ENCODE measurements at places on chromosomes 4 and X.

DNA sequence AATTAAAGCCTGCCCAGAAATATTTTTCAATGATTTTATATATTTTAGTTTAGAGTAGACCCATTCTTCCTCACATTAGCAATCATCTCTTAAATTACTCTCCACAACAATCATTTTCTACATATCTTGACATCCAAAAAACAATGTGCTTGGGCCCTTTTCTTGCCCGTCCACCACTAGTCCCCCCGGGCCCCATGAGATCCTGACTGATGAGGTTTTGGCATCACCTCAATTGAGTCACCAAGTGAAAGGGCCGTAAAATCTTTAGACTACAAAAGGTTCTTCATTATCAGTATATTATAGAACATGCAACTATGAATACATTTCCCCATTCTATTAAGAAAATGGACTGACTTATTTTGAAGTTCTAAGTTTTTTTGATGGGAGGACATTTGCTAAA lies 4.0 kb upstream of the CDKL2 start:
- DNase-seq, result no peak

GRCh38 chr4:70713453-70714078 lies 8.2 kb upstream of the RUFY3 start:
- no peak for DNase-seq

- no peak for DNase-seq
Observed at GRCh38 chr4:97994765-97995465, 148.4 kb downstream of the STPG2 start.

DNA sequence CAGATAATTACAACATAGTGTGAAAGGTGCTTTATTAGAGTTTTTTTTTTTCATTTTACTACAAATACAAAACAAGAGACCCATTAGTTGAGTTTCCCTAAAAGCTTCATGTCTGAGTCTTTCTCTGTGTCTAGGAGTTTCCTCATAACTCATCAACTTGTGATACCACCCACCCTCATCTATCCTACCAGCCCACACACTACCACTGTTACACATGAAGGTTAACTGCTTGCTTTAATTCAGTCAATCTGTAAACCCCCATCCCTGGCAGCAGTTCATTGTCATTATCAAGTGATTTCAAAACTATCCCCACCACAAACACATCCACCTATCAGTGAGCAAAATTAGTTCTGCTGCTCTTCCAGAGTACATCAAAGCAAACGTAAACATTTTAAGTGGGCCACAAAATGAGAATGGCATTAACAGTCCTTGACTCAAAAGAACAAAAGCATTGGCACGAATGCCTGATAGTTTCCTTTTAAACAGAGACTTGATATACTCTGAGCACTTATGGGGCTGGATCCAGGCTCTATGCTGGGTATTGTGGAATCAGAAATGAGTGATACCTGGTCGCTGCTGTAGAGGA lies 331.6 kb upstream of the FAM241A start:
- DNase-seq, result no peak

Data from stimulated activated CD8-positive, alpha-beta memory T cell treated with anti-CD3 and anti-CD28 coated beads, Interleukin-2, amount 100 ng/mL, for 1 hour (primary cell).